ENCODE measurements at places on chromosomes 3 and 15.
A peak's percentile ranks its signal among the peaks of the same experiment; 100 is the strongest.

- DNase-seq, result no peak
Measured at GRCh38 chr3:78497767-78498166, 1270.0 kb downstream of the ROBO1 start.

DNA sequence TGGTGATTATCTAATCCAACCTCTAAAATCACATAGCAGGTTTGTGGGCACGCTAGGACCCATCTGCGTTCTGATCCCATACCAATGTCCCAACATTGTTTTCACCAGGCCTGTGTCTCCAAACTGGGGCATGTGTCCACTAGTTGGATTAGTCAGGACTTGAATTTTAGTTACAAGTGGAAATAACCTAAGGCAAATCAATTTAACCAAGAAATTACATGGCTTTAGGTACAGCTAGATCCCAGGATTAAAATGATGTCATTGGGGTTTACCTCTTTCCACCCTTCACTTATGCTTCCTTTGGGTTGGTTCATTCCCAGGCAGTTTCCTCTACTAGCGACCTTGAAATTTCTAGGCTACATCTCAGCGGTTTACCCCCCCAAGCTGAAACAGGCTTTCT, 47.2 kb upstream of the PXYLP1 start:
- no peak for DNase-seq

DNA sequence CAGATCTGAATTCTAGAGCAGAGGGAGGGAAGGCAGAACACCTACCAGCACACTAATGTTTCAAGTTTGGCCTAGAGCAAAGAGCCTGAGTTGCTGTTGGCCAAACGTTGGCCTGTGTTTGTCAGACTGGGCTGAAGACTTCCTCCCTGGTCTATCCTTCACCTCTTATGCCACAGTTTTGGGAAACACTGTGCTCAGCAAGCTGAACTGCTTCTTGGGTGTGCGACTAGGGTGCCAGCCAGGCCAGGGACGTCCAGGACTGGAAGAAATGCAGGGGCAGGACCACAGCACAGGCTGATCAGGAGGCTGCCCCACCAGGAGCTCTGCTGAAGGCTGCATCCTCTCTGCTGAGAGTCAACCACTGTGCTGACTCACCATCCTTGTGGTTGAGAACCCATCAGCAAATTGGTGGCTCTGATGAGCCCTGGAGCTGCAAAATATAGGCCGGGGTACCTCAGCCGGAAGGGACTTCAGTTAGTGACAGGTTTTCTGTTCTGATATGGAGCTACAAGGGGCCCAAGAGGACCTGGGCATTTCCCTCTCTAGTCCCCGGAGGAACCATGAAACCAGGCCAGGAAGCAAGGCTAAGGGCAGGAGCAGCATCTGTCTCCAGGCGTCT, 131.6 kb upstream of the RASGRP1 start:
- no peak for DNase-seq

GRCh38 chr3:4047366-4047765, 248.1 kb downstream of the LRRN1 start:
- no peak for DNase-seq

DNA sequence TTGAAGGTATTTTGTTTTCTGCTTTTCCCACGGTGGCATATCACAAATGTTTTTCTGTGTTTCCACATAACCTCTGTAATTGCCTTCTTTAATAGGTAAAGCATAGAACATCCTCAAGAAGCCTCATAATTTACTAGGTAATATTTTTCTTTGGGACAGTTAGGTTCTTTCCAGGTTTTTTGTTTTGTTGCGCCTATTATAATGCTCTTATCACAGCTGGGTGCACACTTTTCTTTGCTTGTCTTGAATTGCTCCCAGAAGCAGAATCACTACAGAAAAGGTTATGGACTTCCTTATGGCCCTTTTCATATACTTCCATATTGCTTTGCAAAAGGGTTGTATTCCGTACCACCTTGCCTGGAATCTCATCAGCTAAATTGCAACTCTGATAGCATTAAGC, 213.5 kb downstream of the RYR3 start:
- no peak for DNase-seq

DNA sequence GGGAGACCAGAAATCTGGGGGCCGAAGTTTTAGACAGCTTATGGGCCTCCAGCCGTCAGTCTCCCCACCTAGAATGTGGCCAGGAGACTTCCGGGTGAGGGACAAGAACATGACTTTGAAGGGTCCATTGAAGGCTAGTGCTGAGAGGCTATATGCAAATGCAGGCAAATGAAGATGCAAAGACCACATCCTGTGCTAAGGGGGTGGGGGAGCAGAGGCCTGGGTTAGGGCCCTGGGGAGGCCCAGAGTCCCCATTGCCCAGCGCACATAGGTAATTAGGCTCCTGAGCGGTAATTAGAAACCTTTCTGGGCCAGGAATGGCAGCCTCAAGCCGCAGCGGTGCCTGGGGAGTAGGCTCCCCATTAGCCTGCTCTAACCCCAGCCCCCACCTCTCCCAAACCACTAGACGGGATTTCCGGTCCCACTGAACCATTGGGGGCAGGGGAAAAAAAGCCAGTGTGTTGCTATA, 6.8 kb downstream of the CSK start:
- peak; percentile 78 for DNase-seq

DNA sequence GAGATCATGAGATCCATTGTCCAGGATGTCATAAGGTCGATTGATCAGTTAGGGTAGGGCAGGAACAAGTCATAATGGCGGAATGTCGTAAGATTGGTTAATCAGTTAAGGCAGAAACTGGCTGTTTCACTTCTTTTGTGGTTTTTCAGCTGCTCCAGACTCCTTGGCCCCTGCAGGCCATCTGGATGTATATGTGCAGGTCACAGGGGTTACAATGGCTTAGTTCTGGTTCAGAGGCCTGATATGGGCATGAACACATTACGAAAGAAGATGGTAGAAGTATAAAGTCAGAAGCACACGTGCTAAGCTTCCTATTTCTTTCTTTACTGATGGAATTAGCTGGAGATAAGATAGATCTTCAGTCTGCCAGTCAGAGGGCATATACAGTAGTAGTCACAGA, 315.4 kb upstream of the LRRC3B start:
- DNase-seq, result no peak

Data from NCI-H1048 (cell line).